BE2C (cell line): ENCODE measurements at places on chromosomes 12 and 14.

GRCh38 chr14:101249676-101250036 is 311.6 kb upstream of the DIO3 start:
- no peak for DNase-seq

- no peak for DNase-seq
These were observed 264.7 kb downstream of the EGLN3 start for GRCh38 chr14:33686218-33686617.

DNA sequence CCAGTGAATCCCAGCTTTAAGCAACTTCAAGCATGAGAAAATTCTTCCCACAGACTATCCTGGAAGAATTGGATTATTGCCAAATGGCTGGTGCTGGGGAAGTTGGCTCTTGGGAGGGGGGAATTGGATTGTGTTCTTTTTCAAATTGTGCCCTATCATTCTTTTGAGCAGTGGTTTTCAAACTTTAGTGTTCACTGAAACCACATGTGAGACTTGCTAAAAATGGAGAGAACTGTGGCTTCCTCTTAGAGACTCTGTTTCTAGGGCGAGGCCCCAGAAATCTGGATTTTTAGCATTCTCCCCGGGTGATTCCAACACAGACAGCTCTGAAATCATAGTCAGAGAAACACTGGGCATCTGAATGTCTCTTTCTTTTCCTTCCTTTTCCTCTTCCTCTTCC is 14.3 kb upstream of the OTUB2 start:
- DNase-seq = no peak

DNA sequence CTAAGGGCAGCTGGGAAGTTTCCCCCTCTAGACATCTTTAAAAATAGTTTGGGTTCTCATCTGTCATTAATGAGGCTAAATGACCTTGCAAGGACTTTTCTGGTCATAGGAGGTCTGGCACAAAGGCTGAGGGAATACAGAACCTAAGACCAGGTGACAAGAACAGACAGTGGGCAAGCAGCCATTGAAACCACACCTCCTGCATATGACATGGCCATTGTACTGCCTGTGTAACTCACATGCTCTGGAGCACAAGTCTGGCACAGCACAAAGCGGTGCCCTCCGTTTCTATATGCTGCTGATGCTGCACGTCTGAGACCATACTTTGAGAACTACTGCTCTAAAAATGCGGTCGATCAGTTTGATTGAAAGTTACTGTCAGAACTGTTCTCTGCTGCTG is 143.3 kb downstream of the APAF1 start:
- no peak for DNase-seq

DNA sequence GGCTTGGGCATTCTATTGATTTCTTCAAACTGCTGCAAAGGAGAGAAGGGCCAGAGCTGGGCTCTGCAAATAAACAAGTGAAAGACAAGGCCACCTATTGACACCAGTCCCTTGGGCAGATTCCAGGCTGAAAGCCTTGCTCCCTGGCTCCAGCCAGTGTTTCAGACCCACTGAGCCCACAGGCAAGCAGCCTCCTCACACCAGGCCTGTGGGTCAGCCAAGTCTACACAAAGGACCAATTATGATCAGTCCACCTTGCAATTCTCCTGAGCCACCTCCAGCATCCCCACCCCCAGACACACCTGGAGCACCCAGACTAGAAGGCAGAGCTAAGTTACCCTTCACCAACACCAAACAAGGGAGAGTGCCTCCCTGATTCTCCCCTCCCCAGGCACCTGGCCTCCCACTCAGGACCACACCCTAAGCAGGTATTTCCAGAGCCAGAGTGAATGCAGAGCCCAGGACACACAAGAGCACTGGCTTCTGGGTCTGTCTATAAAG is 13.8 kb downstream of the ACTN1 start:
- DNase-seq = no peak

GRCh38 chr12:13440844-13441243 is 244.3 kb downstream of the EMP1 start:
- no peak for DNase-seq
